ENCODE measurements at places on chromosomes 2 and 18.

- no peak for DNase-seq
These were observed 262.6 kb upstream of the SYT4 start for GRCh38 chr18:43539862-43540261.

- DNase-seq = no peak
These were observed 7.7 kb upstream of the STK39 start for GRCh38 chr2:168255103-168255502.

DNA sequence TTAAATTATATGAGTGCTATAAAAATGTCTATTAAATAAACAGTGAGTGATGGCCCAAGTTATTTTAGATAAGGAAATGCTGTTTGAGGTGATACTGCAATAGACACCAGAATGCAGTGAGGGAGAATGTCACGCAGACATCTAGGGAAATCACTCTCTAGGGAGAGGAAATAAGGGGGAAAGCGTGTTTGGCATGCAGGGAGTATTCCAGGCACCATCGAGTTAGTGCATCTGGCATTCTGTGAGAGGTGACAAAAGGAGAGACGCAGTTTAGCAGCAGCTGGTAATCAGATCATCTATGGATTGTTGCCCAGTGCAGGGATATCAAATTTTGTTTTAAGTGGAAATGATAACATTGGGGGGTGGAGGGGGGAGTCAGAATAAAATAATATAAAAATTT, 175.4 kb upstream of the NETO1 start:
- DNase-seq = no peak

DNA sequence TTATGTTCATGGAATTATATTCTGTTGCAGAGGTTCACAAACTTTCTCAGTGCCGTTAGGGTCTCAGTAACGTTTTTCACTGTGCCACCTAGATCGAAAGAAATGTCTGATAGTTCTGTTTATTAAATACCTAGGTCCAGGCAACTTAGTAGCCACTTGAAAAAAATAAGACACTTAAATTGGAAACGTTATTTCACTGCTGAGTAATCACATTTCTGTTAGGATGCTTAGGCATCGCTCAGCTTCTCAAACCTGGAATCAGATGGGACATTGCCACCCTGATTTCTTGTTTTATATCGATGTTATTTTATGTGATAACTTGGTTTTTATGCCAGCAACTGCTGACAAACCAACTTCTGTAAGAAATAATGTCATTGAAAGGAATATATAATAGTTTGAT, 36.0 kb downstream of the ACTR3 start:
- no peak for DNase-seq

- no peak for DNase-seq
These were observed 177.8 kb downstream of the TMEM163 start for GRCh38 chr2:134540990-134541389.

DNA sequence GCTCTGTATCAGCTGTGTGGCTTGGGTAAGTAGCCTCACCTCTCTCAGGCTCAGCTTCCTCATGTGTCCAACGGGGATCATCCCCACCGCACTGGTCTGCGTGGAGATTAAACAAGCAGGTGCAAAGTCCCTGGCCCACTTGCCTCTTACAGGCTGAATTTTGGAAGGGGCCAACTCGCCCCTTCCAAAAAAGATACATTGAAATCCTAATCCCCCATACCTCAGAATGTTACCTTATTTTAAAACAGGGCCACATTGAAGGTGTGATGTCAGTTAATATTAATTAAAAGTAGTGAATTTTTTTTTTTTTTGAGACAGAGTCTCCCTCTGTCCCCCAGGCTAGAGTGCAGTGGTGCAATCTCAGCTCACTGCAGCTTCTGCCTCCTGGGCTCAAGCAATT, 34.8 kb downstream of the TBC1D8 start:
- DNase-seq = no peak

All from OCI-LY7 (cell line).